ENCODE measurements at places on chromosomes 4 and X.

DNA sequence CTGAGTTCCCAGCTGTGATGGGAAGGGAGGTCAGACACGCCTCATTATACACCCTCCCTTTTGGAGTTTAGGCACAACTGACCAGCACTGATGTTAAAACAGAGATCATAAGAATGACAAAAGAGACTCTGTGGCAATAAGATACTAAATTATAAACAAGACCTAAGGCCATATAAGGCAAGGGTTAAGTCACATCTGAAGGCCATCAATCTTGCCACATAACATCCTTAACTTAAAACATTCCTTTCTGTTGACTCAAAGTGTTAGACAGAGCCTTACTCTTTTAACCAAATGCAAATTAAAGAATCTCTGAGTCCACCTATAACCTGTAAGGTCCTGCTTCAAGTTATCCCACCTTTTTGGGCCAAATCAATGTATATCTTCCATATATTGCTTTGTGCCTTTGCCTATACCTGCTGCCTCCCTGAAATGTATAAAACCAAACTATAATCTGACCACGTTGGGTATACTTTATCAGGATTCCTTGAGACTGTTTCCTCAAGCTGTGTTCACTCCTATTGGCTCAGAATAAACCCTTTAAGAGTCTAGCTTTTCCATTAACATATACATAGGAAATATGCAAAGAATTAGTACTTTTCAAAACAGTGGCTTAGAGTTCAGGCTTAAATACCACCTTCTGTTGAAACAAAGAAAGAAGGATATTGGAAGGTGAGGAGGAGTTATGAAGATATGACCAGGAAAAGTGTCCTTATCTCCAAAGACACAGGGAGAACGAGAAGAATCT lies 214.4 kb upstream of the PPP1R2C start:
- no peak for DNase-seq

GRCh38 chr4:97639961-97640360 lies 503.3 kb downstream of the STPG2 start:
- no peak for DNase-seq

GRCh38 chr4:8058031-8058479 lies 100.6 kb downstream of the ABLIM2 start:
- no peak for DNase-seq

GRCh38 chrX:16786791-16787735 lies 797 bp downstream of the TXLNG start:
- peak; percentile 52 for DNase-seq

DNA sequence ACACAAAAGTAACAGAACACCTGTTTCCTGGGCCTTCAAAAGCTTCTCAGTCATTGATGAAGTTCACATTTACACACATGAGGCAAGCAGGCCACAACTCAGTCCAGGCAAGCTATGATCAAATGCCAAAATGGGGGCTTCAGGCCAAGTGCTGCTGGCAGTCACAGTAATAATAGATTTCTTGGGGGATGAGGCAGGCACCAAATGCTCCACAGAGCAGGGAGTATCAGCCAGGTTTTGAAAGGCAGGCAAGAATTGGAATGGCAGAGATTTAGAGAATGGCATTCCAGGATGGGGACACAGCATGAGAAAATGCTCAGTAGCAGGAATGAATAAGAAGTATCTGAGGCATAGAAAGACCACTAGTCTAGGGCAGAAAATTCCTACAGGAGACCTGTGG lies 52.8 kb downstream of the GRIA3 start:
- no peak for DNase-seq

DNA sequence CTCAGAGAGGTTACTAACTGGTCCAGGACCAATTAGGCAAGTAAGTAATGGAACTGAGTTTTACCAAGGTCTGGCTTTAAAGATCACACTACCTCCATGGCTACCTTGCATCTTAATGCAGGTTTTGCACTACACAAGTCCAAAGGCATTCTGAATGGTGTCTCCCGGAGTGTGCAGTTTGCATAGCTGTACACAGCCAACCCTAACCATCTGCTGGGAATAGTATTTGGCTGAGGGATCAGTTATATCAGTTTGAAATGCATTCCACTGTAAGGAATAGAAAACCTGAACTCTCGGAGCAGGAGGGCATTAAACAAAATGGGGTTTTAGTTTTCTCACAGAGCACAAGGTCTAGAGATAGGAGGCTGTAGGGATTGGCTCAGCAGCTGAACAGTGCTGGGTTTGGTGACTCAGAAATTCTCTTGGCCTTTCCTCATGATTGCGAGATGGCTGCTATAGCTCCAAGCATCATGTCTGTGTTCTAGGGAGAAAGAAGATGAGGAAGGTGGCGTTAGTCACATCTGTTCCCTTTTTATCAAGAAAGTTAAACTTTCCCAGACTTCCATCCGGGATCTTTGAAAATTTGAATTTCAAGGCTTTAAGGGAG lies 177.1 kb downstream of the NHS start:
- DNase-seq: no peak

- DNase-seq: no peak
These were observed 29.5 kb downstream of the SORBS2 start for GRCh38 chr4:185782523-185782922.

DNA sequence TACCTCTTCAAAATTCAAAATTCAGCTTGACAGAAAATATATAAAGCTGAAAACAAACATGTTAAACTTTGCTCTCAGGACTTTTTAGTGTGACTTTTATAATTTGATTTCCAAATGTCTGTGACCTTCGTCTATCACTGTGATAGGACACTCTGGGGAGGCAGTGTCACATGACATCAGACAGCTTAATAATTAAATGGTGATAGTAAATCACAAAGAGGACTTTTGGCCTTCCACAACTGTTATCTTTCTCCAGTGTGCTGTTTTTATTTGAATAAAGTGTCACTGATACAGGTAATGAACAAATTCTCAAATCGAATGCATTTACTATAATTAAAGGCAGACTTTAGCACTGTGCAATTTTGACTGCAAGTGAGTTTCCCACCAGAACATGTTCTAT lies 83.1 kb downstream of the MID1 start:
- DNase-seq: no peak

DNA sequence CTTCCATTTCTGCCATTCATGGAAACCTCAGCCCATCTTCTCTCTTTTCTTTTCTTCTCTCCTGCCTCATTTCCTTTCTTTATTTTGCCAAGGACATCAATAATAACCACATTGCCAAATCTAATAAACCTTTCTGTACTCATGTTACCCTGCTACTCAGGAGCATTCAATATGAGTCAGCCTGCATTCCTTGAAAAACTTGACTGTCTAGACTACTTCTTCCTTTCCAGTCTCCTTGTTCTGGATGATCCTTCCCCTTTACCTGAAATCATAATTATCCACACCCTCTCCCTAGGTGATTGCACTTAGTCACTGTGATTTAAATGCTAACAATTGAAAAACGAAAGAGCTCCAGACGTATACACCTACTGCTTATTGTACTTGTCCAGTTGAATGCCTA lies 253.2 kb upstream of the CENPE start:
- no peak for DNase-seq

GRCh38 chrX:37754516-37754915 lies 25.3 kb upstream of the CYBB start:
- DNase-seq: no peak

- no peak for DNase-seq
These were observed 252.4 kb upstream of the FAT4 start for GRCh38 chr4:125062115-125063050.

DNA sequence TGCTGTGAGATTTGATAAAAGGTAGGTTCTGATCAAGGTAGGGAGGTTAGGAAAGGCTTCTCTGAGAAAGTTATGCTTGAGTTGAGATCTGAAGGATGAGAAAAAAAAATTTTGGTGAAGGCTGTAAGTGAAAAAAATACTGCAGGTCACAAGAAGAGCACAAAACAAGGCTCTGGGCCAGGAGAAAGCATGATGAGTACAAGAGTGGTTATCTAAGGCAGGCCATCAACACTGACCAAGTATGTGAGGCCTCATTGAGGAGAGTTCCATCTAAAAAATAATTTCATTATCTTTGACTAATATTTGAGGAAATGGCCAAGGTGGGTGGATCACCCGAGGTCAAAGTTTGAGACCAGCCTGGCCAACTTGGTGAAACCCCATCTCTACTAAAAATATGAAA lies 71.6 kb upstream of the SLC4A4 start:
- no peak for DNase-seq

DNA sequence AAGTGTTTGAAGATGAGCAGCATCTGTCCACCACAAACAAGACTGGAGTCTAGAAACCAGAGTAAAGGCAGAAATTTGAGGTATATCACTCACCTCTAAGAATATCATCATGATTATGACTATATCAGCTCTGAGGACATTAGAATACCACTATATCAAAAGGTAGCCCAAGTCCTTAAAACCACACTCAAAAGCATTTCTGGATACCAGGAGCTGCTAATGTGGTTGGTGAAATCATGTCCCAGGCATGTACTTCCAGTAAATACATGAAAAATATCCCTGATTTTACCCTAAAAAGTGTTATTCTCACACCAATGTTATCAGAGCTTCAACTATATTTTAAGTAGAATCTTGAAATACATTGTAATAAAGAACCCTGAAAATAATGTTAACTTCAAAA lies 136.3 kb upstream of the SMAD1 start:
- no peak for DNase-seq

GRCh38 chrX:69024161-69024736 lies 141.0 kb downstream of the PJA1 start:
- no peak for DNase-seq

DNA sequence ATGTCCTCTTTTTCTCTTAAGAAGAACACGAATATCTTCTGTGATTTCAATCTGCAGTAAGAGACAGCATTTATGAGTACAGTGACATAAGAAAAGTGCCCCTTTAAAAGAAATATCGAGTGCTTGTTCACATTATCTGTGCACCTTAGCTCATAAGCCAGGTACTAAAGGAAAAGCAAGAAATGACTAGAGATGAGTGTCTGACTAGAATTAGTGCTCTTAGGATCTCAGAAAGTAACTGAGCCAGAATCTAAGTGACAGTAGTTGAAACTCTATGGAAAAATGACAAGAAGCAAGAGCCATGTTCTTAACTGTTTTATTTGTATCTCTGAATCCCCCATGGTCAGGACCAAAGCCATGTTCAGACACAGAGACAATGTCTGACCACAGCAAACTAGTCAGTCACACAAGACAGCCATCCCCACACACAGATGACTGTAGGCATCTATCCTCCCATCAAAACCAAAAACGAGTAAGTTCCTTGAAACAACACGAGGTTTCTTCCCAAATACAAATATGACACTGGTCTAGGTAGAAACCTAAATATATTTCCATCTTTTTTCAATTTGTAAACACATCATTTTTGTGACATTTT lies 36.8 kb downstream of the ACSL4 start:
- no peak for DNase-seq

DNA sequence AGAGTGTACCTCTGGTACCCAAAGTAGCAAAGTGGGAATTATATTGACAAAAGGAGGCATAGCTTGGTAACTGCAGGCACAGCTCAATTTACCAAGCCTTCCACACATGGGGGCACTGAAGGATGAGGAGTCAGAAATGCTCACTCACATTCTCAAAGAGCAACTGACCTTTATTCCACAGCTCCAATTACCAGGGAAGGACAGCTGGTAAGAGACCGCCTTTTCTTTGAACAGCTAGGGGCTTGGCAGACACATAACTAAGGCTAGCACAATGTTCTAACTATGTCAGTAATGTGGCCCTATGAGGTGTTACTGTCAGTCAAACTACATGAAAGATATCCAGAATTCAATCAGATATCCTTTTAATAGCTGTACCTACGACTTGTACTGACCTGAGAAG lies 20.5 kb upstream of the STS start:
- DNase-seq: no peak

DNA sequence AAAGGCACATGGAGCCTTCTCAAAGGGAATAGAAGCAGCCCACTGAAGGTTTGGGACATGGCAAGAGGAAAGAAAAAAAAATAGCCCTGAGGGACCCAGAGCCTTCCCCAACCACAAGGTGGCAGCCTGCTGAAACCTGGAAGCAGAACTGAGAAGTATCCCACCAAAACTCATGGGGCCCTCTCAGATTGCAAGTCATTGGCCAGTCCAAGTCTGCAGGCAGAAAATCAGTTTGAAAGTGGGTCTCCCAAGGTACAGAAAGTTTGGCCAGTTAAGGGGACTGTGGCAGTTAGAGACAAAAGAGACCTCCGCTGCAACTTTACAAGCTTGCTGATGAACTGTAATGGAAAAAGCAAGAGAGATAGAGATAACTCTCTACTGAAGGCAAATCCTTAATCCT lies 155.8 kb downstream of the ANTXR2 start:
- peak; percentile 49 for DNase-seq

DNA sequence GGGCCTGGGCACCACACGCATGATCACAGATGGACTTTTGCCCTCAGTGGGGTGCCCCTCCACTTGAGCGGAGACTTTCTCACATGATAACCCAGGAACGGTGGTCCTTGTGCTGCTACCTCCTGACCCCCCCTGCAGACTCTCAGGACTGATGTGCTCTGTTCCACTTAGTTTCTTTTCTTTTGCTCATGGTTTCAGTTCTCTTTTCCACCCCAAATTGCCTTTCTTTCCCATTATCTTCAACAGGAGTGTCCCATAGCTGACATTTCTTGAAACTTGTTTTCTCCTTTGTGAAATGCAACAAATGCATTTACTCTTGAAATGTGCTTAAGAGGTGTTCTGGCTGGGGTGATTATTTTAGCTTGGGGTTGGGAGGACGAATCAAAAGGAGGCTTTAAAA lies 9.0 kb downstream of the MPC1L start:
- DNase-seq: no peak

DNA sequence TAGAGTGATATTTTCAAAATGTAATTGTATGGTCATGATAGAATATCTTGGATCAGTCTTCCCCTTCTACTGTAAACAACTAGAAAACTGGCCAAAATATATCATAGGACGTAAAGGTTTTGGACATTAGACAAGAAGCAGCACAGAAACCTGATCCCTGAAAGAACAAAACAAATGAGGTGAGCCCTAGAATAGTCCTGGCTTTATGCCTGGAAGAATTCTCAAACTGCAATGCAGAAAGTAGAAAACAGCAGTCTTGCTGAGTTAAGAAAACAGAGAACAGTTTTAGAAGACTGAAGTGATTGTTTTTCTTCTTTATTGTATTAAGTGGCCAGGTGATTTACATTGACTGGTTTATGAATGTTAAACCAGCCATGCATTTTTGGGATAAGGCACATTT lies 19.5 kb downstream of the NSUN7 start:
- DNase-seq: no peak

DNA sequence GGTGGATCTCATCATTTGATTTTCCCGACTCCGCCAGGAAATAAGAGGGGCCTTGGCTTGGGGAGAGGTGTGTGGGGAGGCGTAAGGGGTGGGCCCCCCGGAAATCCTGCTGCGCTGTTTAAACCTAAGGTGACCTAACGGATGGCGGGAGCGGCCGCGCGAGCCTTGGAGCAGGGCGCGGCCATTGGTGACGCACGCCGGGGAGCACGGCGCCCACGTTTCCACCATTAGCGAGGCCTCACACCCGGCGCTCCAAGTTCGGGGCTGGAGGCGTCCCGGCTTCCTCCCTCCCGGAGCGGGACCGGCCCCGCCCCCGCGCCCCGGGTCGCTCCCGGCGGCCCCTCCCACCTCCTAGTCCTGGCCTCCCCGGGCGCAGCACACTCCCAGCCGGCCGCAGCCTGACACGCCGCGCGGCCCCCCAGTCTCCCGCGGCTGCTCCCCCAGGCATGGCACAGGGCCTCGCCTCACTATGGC lies at the start of gene SMS:
SMS (plus strand) TSS at position 354 of the 474 bp plus-strand sequence; CDS start at position 470, 116 bp downstream.
- peak; percentile 76 for DNase-seq
